NCI-H187 treated with DMSO at 0.1 percent for 48 hours (cell line): ENCODE measurements at places on chromosomes 13 and 19.

DNA sequence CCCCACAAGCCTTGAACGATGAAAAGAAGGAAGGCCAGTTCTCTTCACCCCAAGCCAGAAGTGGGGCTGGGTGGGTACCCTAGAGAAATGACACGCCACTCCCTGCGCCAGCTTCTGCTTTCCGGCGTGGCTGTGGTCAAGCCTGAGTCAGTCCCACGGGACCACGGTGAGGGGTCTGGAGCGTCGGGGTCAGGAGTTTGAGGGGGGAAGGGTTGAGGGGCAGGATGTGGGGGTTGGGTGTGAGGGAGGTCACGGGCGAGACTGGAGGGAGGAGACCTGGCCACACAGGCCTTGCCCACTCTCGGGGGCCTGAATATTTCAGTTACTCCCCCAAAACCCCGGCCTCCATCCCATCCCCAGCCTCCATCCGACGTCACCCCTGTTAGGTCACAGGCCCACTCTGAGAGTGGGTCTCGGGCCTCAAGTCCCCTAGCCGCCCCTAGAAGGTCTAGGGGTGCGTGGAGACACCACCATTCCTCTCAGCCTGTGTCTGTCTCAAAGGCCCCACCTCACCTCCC lies 500 bp upstream of the IFI30 start:
- DNase-seq, result no peak

DNA sequence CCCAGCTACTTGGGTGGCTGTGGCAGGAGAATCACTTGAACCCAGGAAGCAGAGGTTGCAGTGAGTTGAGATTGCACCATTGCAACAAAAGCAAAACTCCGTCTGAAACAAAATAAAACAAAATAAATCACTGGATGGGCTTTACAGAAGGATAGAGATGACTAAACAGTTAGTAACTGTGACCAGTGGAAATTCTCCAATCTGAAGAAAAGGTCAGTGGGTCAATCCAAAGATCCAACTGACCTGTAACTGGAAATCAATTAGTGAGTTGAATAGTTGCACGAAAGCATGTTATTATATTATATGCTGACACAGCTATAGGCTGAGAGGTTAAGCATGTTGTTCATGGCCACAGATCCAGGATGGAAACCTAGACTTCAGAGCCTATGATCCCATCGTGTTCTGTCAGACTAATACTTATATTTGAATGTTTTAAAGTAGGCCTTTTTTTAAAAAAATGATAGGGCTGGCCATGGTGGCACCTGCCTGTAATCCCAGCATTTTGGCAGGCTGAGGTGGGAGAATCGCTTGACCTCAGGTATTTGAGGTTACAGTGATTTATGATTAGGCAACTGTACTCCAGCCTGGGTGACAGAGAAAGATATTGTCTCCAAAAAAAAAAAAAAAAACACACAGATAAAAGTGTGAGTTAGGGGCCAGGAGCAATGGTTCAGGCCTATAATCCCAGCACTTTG lies 1.4 kb downstream of the ECH1 start:
- DNase-seq, result no peak

DNA sequence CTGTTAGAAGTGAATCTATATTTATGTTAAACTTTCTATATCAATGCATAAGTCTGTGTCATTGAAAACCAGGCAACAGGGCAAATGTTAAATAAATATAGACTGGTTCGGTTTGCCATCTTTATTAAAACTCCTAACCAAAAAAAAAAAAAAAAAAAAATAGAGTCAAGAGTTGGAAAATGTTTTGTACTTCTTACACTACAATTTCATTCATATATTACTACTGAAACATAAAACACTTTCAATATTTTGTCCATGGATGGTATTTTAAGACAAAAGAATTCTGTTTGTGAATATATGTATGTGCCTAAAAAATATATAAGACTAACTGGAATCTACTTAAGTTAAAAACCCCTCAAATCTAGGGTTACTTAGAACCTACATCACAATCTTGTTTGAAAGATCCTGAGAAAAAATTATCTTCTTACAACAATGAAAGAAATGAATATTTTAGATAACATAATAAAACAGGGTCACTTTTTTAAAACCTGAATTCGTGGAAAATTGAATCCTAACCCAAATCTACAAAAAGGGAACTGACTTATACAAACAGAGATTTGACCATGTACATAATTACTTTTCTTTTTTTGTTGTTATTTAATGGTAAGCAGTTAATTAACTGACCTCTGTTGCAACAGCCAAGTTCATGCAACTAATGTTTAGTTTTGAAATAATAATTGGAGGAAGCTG lies 5.1 kb downstream of the DACH1 start:
- no peak for DNase-seq

- no peak for DNase-seq
These were observed 187.2 kb downstream of the KCNRG start for GRCh38 chr13:50202485-50202884.

- DNase-seq, result no peak
These were observed 91.2 kb downstream of the KCTD15 start for GRCh38 chr19:33887891-33888290.

GRCh38 chr19:8245869-8246835 lies 37.0 kb downstream of the CERS4 start:
- no peak for DNase-seq

DNA sequence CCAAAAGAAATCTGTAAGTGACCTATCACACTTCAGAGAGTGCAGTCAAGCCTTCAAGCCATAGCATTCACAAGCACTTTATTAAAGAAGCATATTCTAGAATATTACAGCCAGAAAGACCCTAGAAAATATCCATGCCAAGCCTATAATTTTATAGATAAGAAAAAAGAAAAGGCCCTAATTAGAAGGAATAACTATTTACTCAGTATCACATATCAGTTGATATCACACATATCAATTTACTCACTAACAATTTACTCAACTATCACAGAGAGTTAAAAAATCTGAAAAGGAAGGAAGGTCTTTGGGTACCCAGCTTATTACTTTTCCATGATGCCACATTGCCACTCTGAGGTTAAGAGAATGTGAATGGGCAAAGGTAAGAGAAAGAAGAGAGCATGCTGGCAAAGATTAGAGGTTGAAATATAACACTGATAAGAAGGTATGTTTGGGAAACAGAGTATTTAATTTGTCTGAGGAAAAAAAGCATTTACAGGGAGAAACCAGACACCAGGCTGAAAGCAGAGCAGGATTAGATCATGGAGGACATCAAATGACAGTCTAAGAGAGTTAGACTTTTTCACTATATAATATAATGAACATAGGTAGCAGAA lies 186.2 kb downstream of the VWA8 start:
- no peak for DNase-seq

DNA sequence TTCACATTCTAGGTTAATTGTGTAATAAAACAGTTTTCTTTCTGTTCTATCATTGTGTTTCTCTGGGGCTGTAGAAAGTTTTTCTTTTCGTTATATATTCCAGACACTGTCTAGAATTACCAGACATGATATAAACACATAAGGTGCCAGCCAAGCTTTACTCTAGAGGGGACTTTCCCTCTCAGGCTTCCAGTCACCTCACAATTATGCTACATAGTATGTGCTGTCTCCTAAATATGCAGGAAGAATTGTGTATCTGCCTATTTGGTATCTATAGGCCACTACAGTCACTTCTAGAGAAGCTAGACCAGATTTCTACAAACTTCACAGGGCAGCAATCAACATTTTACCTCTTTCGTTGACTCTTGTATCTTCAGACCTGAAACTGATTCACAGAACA lies 14.6 kb downstream of the ZNF257 start:
- DNase-seq, result no peak

GRCh38 chr13:75299246-75299645 lies 182.7 kb downstream of the TBC1D4 start:
- no peak for DNase-seq

GRCh38 chr19:29245215-29245614 lies 32.3 kb upstream of the UQCRFS1 start:
- DNase-seq, result no peak

- DNase-seq, result no peak
These were observed 541.1 kb upstream of the SPRY2 start for GRCh38 chr13:80881942-80882445.

DNA sequence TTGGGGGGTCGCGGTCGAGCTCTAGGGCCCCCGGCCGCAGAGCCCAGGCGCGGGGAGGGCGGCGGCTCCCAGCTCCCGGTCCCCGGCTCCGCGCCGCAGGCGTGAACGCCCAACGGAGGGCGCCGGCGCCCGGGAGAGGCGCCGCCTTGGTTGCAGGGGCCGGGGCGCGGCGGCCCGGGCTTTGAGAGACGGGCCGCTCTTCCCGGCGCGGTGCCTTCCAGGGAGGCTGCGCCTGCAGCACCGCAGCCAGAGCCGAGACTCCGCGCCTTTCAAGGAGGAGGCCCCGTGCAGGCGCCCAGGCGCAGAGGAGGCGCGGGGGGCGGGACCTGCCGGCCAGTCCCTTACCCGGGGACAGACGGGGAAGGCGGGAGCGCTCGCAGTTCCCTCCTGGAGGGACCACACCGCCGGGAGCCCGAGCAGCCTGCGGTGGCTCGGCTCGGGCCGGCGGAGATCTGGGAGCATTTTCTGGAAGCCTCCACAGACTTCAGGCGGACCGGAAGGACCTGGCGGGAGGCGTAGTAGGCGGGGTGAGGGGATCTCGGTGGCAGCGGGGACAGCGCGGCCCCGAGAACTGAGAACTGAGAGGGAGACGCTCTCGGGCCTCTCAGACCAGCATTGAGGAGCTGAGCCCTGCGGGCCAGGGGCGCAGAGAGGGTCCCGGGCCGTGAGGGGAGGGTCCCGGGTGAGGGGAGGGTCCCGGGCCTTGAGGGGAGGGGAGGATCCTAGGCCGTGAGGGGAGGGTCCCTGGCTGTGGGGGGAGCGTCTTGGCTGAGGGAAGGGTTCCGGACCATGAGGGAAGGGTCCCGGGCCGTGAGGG lies 25.5 kb upstream of the MCF2L start:
- no peak for DNase-seq

DNA sequence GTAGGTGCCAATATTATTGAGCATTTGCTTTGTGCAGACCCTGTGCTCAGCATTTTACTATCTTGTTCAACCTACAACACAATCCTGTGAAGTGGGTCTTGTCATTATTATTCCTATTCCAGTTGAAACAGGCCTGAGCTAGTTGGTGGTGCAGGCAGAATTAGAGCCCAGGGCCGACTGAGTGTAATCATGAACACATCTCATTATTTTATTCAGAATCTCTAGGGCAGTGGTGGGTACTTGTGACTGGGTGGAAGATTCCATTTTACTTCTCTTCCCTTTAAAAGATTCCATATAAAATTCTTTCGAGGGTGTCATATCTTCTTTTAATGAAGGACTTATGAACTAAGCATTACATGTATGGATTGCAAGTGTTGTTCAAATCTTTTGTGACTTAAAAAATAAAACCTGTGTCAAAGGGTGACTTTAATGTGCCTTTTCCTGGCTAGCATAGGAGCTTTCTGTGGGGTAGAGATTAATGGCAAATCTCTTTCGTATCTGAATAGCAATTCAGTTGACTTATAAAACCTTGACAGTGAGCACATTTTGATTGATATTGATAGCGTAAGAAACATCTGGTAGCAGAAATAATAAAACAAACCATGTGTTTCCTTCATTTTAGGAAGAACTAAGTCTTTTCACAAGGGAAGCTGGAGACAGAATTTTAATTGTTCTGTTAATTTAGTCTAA lies 20.3 kb downstream of the B3GLCT start:
- DNase-seq, result no peak

DNA sequence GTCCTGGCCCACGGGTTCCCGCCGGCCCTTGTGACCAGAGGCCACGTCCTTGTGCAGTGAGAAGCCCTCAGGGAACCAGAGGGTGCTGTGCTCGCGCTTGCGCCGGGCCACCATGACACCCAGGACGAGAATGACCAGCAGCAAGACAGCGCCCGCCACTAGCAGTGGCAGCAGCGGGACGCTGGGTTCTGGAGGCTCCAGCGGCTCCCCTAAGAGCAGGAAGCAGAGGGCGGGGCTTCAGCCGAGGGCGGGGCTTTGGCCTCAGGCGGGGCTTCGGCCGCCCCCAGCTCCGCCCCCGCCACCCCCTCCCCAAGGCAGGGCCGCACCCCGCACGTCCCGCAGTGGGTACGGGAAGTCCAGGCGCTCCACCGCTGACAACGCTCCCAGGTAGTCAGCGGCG lies 30.4 kb downstream of the NOTCH3 start:
- no peak for DNase-seq

DNA sequence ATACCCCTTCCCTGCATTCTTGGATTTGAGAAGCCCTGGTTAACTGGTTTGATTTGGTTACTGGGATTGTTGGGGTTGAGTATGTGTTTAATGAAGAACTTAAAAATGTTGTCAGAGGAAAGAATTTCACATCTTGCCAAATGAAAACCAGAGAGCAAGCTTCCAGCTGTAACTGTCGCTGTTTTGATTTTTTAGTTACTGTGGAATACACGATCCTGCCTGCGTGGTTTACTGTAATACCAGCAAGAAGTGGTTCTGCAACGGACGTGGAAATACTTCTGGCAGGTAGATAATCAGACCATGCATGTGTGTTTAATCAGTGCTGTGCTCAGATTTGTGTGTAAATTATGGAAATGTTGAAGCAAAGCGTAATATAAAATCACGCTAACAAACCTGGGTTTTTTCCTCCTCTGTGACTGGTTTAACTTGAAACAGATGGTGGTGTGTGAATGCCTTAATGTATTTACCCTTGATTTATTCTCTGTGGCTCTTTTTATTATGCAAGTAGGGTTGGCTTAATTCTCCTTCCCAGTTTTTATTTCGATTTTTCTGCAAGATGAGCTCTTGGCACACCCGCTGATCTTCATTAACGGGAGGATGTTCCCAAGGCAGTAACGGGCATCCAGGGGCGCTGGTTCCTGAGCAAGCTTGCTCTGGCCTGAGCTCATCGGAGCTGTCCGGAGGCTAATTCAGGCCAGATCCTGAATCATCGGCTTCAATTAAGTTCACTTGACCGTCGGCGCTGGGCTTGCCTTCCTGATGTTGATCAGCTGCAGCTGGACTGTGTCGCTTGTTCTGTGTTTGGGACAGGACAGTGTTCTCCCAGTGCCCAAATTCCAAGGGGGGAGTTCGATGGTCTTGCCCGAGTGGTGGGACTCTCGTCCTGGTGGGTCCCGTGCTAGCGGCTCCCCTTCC lies 16.0 kb downstream of the UPF1 start:
- no peak for DNase-seq

DNA sequence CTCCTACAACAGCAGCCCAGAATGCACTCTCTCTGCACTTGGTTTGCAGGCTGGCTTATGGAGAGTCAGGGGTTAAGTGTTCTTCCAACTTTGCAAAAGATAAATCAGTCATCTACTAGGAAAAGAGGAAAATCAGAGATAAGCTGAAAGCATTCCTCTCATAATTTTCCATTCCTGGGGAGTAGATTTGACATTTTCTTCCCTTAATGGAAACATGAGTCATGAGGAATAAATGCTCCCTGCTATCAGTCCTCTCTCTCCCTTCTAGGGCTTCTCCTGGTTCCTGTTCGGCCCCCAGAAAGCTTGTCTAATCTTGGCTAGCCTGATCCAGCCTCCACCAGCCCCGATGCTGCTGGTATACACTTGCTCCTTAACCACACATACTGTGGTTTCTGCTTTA lies 28.4 kb upstream of the ENOX1 start:
- DNase-seq, result no peak

- DNase-seq, result no peak
These were observed 175.9 kb upstream of the TRPC4 start for GRCh38 chr13:38045278-38046048.

GRCh38 chr19:1261798-1262622 lies 7.1 kb upstream of the CIRBP start:
- DNase-seq, result no peak

- no peak for DNase-seq
These were observed at the start of gene DACH1 for GRCh38 chr13:71867131-71867814. Gene DACH1, minus strand, starts transcription at chr13:71867204.

GRCh38 chr13:99045396-99045795 lies 67.5 kb upstream of the DOCK9 start:
- DNase-seq, result no peak

- DNase-seq, result no peak
These were observed 501 bp downstream of the APLP1 start for GRCh38 chr19:35868823-35869326.
